ENCODE measurements at places on chromosomes 2 and 18. TPM values are rescaled to one million over a fixed set of nuclear protein-coding genes. Genes with fewer than 3 reads are reported as not detected.

GRCh38 chr2:188813315-188813714, 160.9 kb upstream of the COL3A1 start:
- no peak for DNase-seq

- DNase-seq = no peak
These were observed 6.1 kb downstream of the PPP4R1 start for GRCh38 chr18:9608298-9608697.

DNA sequence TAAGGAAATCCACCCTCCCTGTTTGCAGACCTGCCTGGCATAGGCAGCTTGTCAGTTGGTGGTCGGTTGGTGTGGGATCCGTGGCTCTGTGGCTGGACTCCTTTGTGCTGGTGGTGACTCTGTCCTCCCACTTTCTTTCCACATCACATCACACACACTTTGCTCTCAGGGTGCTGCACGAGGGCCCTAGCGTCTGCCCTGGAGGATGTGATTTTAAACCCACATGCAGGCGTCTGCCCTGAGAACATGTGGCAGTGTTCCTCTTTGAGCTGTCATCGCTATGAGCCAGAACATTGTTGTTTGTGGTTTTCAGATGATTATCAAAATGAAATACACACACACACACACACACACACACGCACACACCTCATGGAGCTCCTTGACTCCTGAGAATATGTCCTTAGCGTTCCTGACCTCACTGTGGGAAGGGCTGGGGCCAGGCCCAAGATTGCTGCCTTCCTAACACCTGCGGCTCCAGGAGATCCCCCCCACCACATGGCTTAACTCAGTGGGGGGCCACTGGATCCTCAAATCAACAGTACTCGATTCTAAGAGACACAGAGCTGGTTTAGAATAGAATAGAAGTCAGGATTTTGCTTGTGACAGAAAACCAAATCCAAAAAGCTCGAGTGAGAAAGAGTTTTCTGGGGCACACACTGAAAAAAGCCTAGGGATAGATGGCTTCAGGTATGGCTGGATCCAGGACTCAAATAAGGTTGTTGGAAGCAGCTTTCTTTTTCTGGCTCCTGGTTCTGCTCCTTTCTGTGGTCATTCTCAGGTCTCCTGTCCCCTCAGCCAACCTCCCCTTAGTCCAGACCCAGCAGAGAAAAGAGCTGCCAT, 54.8 kb downstream of the RTP5 start:
- no peak for DNase-seq

GRCh38 chr2:30601375-30601774, 154.3 kb downstream of the LCLAT1 start:
- no peak for DNase-seq

DNA sequence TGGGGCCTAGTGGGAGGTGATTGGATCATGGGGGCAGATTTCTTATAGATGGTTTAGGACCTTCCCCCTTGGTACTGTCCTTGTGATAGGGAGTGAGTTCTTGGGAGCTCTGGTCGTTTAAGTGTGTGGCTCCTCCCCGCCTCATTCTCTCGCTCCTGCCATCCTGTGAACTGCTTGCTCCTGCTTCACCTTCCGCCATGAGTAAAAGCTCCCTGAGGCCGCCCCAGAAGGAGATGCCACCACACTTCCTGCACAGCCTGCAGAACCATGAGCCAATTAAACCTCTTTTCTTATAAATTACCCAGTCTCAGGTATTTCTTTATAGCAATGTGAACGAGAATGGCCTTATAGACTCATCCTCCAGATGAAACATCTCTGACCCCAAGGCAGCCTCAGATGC, 101.5 kb downstream of the KCNF1 start:
- no peak for DNase-seq

Gene CCDC68
- polyA plus RNA-seq = 0.29 TPM

Gene SLC4A5
- polyA plus RNA-seq = 1.5 TPM

All from muscle of back (tissue), 13 donors.